ENCODE measurements at places on chromosomes 1 and 21.

DNA sequence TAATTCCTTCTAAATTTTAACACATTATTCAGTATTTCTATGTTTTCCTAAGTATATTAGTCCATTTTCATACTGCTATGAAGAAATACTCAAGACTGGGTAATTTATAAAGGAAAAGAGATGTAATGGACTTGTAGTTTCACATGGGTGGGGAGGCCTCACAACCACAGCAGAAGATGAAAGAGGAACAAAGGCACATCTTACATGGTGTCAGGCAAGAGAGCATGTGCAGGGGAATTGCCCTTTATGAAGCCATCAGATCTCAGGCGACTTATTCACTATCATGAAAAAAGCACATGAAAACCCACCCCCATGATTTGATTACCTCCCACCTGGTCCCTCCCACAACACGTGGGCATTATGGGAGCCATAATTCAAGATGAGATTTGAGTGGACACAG, 15.6 kb downstream of the GBP5 start:
- DNase-seq: no peak

DNA sequence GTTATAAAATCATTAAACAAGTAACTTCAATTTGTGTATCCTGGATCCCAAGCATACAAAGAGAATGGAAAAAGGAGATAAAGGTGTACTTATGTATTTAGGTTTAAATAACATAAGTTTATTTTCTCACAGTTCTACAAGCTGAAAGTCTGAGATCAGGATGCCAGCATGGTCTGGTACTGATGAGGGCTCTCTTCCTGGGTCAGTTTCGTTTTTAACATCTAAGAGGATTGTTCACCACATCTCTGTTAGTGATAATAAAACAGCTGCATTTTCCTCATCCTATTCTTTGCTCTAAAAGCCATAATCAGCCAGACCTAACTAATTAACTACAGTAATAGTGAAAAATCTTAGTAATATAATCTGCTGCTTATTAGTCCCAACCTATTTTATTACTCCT, 5.2 kb downstream of the EGLN1 start:
- DNase-seq: no peak

GRCh38 chr1:164648636-164649035, 89.7 kb downstream of the PBX1 start:
- DNase-seq: no peak

DNA sequence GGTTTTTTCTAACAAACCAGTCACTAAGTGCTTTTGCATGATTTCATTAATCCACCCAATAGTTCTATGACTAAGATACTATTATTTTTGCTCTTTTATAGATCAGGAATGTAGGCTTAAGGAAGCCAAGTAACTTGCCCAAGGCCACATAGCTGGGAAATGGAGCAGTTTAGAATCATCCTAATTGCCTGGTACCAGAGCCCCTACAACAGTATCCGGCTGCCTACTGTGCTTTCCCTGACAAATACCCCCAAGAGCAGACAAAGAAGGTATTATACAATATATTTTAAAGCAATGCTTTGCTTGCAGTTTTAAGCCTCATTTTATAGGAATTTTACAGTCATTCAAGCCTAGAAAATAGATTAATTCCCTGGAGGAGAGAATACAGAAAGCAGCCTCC, 45.5 kb upstream of the RASAL2 start:
- no peak for DNase-seq

- no peak for DNase-seq
Observed at GRCh38 chr1:101004670-101005069, 20.9 kb downstream of the DPH5 start.

GRCh38 chr1:247212012-247212411, 40.2 kb upstream of the ZNF124 start:
- no peak for DNase-seq

- DNase-seq: no peak
Observed at GRCh38 chr21:18157406-18157805, 87.2 kb upstream of the CHODL start.

- no peak for DNase-seq
Observed at GRCh38 chr1:161962091-161962887, 61.4 kb downstream of the OLFML2B start.

- no peak for DNase-seq
Observed at GRCh38 chr1:183291216-183291762, 105.2 kb downstream of the LAMC2 start.

GRCh38 chr1:160607011-160607671, 27.8 kb upstream of the CD84 start:
- peak; percentile 91 for DNase-seq

GRCh38 chr1:33327587-33328325, 6.9 kb upstream of the A3GALT2 start:
- no peak for DNase-seq

DNA sequence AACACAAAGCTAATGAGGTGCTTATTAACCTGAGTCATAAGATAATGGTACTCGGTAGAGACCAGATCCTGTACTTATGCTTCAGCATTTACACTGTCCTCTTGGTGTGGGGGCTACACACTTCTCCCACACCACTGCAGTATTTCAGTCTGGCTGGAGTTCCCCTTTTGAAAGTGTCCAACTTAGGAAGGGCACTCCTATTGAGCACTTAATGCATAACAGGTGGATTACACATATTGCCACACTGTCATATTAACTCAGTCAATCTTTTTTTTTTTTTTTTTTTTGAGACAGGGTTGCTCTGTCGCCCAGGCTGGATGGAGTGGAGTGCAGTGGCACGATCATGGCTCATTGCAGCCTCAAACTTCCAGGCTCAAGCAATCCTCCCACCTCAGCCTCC, 1.5 kb downstream of the GPATCH4 start:
- DNase-seq: peak; percentile 68

DNA sequence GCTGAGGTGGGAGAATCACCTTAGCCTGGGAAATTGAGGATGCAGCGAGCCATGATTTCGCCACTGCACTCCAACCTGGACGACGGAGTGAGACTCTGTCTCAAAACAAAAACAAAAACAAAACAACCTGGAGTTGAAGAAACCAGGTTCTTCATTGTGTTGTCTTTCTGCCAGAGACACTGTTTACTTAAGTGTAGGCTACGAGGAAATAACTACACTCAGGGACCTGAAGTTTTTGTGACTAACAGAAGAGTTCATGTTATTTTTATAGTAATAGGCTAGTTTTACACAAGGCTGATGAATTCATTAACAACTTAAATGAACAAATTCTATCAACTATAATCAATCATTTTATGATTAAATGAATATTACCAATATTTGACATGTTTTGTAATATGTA, 98.5 kb upstream of the MPC2 start:
- no peak for DNase-seq

DNA sequence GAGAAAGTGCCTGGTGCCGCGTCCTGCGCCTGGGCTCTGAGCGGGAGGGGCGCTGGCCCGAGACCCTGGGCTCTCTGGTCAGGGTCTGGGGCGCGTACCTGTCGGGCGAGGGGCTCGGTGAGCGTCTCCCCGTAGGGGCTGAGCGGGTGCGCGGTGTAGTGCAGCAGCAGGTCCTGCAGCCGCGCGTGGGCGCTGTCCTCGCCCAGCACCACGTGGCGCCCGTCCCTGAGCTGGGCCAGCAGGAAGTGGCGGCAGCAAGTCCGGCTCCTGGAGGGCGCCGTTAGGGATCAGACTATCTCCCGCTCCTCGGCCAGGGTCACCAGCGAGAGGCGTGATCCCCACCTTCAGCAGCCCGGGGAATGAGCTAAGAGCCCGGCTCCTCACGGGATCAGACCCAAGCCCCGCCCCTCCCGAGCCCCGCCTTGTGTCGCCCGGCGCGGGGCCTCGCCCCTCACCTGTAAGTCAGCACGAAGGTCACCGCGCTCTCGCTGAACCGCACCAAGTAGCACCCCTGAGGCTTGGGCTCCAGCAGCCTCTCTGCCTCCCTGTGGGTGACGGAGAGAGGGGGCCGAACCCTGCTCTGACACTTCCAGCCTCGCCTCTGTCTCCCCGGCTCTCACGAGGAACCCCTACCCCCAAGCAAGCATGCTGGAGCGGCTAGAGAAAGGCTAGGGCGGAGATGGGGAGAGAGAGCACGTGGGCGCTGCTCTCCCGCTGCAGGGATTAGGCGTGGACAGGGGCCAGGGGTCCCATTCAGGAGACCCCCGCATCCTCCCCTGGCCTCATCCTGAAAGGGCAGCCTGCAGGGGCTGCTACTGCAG, 2.7 kb downstream of the SH2D2A start:
- peak; percentile 50 for DNase-seq

GRCh38 chr1:239717097-239717917, 330.9 kb downstream of the CHRM3 start:
- DNase-seq: peak; percentile 31

GRCh38 chr21:33078907-33079582, 9.1 kb downstream of the OLIG1 start:
- peak; percentile 85 for DNase-seq

DNA sequence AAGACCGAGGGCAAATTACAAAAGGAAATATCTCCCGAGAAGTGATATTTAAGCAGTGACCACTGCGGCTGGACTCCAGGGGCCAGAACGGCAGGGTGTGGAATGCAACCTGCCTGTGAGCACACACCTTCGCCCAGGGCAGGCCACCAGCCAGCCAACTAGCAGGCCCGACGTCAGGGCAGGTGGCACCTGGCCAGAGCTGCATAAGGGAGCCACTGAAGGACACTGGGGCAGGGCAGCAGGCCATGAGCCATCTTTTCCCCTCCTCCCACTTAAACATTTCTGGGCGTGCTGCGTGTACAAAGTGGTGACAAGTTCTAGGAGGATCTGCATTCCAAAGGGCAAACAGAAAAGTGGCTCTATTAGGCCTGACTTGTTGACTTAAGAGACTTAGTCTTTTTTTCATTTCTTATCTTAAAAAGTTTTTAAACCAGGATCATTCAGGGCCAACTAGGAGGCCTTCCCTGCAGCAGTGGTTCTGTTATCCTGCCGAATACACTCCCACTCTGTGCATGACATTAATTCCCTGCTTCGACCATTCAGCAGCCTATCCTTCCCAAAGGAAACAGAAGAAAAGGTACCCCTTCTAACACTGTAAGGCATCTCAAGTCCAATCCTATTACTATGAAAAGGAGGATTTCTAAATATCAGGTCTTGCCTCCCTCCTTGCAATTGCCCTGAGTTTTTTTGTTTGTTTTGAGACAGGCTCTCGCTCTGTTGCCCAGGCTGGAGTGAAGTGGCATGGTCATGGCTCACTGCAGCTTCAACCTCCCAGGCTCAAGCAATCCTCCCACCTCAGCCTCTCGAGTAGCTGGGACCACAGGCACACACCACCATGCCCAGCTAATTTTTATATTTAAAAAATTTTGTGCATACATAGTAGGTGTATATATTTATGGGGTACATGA, 96.3 kb downstream of the BCAR3 start:
- no peak for DNase-seq

DNA sequence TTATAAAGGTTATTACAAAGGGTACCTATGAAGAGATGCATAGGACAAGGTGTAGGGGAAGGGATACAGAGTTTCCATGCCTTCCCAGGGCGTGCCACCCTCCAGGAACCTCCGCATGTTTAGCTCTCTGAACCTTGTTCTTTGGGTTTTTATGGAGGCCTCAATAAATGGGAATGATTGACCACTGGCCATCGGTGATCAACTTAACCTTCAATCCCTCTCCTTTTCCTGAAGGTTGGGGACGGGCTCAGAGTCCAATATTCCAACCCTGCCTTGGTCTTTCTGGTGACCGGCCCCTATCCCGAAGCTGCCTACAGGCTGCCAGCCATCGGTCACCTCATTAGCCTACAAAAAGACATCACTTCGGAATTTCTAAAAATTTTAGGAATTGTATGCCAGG, 11.7 kb downstream of the CD244 start:
- no peak for DNase-seq

DNA sequence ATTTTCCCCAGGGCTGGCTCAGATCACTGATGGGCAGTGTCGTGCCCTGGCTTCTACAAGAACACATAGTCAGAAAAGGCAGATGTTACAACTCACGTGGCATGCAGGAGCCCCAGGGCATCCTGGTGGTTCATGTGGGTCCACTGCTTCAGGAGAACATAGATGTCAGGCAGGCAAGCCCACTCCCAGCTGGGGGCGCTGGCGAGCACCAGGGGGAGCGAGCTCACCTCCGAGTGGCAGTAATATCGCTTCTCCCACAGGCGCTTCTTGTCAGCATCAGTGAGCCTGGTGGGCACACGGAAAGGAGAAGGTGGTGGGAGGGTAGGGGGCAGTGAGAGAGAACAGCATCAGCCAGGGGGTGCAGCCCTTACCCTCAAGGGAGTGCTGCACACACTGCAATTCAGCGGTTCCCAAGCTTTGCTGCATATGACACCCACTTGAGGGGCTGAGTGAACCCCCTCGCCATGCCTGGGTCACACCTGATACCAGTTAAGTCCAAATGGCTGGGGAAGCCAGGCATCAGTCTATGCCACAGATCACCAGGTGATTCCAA, 34.3 kb upstream of the PPP1R15B start:
- no peak for DNase-seq

DNA sequence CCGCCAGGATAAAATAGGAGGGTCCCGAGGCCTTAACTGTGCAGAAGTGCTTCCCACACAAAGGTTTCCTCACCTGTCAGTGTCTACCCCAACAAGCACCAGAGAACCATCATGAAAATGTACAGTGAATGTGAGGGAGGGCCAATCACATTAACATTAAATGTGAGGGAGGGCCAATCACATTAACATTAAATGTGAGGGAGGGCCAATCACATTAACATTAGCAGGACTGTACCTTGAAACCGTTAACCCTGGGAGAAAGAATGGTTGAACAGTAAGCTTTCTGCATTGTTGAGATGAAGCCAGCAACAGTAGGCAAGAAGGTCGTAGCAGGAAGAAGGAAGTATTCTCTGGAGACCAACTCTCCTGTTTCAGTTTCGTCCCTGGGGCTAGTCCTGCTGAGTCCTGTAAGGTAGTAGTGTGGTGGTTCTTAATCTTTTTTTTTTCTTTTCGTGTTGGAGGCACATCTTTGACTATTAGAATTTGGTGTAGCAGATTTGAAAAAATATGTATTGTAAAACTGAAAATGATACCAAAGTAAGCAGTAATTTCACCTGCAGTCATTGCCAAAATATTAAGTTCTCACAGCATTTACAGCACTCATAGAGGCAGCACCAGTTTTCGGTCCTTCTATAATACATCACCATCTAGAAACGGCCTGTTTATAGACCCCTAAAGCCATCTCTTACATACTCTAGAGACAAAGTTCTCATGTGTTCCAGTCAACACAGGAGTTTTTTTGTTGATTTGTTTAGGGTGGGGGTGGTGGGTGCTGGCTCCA, 98.6 kb upstream of the PPP2R5A start:
- peak; percentile 44 for DNase-seq

- no peak for DNase-seq
Observed at GRCh38 chr1:213136190-213136917, 85.3 kb downstream of the RPS6KC1 start.

DNA sequence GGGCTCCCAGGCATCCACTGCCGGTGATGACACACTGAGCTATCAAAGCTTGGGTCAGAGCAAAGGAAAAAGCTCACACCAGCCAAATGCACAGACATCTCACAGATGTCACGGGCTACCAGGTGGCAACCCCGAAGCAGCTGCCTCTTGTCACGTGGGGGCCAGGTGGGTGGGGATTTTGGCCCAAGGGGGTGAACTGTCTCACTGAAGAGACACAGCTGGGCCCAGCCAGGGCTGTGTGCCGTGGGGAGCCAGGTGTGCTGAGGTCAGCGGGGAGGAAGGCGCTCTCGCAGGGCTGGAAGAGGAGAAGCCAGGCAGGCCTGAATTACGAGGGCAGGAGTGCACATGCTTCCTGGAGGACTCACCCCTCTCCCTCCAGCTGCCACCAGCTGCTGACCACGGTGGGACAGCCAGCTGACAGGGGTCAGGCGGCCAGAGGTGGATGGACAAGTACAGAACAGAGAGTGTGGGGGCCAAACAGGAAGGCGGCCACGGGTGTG, 32.4 kb downstream of the KCNN3 start:
- no peak for DNase-seq

- DNase-seq: peak; percentile 94
Observed at GRCh38 chr1:23528250-23528978, 2.6 kb downstream of the E2F2 start.
